ENCODE measurements at places on chromosomes 11 and 22.
A peak's percentile ranks its signal among the peaks of the same experiment; 100 is the strongest.

- DNase-seq = no peak
Measured at GRCh38 chr11:44613153-44613552, 47.7 kb downstream of the CD82 start.

- DNase-seq = no peak
Measured at GRCh38 chr11:115716601-115717529, 212.7 kb upstream of the CADM1 start.

GRCh38 chr22:42364604-42365110 is 67.5 kb downstream of the NFAM1 start:
- DNase-seq = peak; percentile 28

- DNase-seq = no peak
Measured at GRCh38 chr22:49673048-49673447, 154.6 kb downstream of the BRD1 start.

- DNase-seq = no peak
Measured at GRCh38 chr11:116642902-116643301, 129.9 kb downstream of the BUD13 start.

All from choroid plexus epithelial cell (primary cell).